ENCODE measurements at places on chromosomes 7 and 10.

GRCh38 chr10:114642729-114643128, 15.3 kb downstream of the ABLIM1 start:
- no peak for DNase-seq

- DNase-seq = no peak
Observed at GRCh38 chr7:96285579-96285978, 36.3 kb downstream of the SLC25A13 start.

- no peak for DNase-seq
Observed at GRCh38 chr10:129500617-129501339, 33.7 kb downstream of the MGMT start.

GRCh38 chr7:26563406-26563805, 271.7 kb downstream of the SNX10 start:
- no peak for DNase-seq

DNA sequence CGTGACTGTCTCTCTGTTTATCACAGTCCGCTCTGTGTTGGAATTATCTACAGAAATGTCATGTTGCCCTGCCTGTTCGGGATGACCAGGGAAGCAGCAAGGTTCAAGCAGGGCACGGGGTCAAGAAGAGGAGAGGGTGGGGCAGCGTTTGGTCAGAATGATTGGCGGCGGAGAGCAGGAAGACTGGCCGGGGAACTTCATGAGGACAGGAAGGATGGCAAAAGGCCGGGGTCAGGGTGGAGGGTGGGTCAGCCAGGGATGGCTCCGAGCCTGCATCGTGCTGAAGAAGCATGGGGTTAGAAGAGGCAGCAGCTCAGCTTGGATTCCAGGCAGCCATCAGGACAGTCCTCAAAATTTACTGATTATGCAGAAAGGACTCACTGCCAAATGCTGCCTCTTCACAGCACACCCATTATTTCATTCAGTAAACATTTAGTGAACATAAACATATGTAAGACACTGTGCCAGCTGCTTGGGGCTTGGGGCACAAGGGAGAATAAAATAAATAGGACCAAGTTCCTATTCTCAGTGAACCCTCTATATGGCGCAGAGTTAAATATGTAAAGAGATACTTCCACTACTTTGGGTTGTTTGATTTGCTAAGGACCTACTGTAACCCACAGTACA, 42.8 kb downstream of the WNT2 start:
- no peak for DNase-seq

DNA sequence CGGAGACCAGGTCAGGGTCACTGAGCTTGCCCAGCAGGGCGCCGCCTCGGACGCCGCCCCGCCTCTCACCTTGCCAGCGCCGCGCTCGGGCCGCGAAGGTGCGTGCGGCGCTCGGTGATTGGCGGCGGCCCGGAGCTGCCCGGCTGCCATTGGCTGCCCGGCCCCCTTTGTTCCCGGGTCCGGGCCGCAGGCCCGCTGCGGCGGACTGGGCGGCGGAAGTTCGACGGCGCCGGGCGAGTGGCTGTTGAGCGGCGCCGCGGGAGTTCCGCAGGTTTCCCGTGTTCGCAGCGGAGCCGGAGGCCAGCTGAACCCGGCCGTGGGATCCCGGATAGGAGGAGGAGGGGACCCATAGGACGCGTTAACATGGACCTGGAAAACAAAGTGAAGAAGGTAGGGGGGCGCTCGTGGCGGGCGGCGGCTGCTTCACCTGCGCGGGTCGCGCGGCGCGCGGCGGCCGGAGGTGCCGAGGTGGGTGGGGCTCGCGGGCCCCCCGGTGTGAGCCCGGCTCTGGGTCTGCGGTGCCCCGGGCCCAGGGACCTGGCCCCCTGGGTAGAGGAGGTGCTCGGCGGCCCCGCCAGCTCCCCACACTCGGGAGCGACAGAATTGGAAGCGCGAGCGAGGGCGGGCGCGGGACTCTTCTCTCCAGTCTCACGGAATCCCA, at the start of gene TES:
Gene TES, plus strand, starts transcription at position 195 of the 661 bp plus-strand sequence. Its CDS starts 169 bp downstream, at position 364.
- DNase-seq = no peak
